ENCODE measurements at places on chromosomes 2 and 18.
A peak's percentile ranks its signal among the peaks of the same experiment; 100 is the strongest.

DNA sequence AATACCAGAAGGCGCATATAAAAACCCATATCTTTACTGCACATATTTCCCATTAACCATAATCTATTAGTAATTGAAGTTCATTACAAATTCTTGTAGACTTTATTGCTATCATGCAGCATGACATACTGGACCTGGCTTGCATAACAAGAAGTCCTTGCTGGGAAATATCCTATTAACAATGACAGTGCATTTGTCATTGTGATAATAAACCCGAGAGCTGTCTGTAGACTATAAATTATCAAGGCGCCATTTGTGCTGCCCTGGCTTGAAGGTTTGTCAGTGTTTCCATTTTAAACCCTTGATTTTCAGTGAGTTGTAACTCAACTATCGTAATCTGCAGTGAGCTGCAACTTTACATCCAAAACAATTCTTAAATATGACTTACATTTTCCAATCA is 59.0 kb downstream of the HNMT start:
- DNase-seq: no peak

- no peak for DNase-seq
Observed at GRCh38 chr2:208595386-208596275, 189.0 kb downstream of the PTH2R start.

DNA sequence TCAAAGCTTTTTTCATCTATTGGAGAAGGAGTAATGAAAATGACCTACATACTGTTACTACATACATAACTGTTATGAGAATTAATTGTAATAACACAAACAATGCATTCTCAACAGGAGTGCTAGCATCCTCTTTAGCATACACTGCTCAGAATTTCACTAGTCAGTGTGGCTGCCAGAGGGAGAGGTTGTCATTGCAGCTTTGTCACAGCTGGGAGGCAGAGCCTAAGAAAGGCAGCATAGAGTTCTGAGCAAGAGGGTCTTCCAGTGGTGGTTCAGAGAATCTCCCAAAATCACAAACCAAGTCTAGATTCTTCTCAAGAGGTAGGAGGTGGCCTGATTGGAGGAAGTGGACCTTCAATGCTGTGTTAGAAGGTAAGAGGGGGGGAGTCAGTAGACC is 286.7 kb upstream of the CYRIA start:
- DNase-seq: no peak

GRCh38 chr2:44616667-44617155 is 255.0 kb downstream of the CAMKMT start:
- no peak for DNase-seq

GRCh38 chr18:62773691-62774090 is 58.4 kb downstream of the PHLPP1 start:
- no peak for DNase-seq

DNA sequence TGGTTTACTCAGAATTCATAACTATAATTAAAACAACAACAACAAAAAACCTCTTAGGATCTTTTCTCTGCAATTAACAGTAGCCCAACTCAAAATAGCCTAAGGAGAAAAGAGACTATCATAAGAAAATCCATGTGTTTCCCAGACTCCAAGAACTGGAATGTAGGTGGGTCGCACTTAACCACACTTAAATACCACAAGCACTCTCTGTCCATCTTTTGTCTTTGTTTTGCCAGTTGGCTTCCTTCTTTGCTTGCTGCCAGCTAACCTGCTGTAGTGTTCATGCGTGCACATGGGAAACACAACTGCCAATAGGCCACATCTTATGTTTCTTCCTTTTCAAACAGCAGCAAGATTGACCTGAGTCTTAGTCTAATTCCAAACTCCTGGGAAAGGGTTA is 24.1 kb upstream of the ACVR1 start:
- DNase-seq: no peak

DNA sequence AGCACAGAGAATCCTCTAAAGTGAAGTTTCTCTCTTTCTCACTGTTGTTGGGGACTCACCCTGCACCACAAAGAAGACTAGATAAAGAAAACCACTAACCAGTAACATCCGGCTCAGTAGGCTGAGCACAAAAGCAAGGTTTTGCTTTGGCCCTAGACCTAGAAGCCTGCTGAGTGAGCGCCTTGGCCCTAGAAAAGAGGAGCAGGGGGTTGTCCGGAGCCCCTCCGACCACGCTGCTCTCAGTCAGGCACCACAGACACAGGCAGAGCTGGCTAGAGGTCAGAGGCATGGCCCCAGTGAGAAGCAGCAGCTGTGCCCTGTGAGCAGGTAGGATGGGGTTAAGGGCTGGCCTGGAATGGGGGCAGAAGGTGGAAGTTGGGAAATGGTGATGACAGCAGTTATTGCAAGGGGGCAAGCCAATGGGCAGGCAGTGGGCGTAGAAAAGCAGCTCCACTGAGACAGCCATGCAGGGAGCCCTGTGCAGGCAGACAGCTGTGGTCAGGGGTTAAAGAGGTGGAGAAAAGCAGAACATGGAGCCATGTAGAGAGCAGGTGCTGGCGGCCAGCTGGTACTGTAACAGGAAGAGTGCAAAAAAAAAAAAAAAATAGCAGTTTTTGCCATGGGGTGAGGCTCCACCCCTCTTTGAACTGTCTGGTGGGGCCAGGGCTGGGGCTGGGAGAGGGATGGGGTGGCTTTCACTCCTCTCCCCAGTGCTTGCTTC is 36.9 kb upstream of the SLC14A1 start:
- DNase-seq: peak; percentile 15

DNA sequence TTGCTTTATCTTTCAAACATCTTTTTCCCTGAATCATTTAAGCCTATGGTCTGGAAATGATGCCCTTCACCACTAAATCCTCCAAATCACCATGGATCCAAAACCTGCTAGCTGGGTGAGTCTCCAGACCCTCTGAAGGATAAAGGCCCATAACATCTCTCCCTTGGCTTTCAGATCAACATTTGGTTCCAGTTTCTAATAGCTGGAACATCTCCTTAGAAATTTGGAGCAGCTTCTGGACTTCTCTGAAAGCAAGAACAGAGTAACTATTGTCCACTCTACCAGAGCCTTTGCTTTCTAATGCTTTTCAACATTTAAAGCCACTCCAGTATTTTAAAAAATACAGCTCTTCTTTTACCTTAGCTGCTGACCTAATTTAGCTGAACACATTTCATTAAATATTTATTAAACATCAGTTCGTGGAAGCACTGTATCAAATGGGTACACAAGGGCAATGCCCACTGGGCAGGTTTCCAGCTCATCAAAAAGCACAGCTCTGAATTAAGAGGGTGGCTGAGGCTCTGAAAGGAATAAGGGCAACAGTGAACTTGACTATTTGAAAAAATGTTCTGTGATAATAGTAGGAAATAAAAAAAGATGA is 75.3 kb downstream of the GALNT3 start:
- DNase-seq: no peak

DNA sequence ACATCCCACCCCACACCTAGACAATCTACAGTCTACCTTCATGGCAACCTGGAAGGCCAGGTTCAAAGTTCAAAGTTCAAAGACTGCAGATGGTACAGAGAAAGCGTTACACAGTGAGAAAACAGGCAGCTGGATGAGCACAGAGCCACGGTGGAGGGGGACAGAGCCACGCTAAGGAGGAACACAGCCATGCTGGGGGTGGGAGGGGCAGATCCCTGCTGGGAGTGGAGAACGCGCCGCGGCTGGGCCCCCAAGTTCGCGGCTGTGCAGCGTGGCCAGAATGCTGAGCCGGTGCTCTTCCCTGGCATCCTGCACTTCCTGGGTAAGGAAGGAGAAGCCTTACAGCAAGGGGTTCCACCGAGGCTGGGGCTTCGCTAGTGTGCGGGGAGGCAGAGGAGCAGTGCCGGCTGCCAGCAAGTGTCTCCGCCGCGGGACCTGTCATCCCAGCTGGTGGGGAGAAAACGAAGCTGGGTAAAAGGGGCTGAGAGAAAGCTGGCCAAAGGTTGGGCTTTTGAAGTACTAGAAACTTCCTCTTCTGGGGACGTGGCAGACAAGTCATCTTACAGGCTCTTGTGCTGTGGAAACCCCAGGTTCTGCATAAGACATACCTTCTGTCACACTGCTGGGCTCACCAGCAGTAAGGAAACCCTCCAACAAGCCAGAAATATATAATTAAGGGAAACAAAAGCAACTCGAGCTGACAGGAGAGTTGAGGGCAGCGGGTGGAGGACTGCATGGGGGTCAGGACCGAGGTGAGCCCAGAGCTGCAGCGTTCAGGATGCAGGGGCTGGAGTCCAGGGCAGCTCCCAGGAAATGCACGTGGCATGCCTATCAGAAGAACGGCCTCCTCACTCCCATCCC is 115.5 kb downstream of the HDAC4 start:
- DNase-seq: no peak

- DNase-seq: no peak
Observed at GRCh38 chr18:3346487-3346886, 84.6 kb downstream of the MYL12B start.

Measured in NCI-H524 treated with DMSO at 0.1 percent for 48 hours (cell line).